ENCODE measurements at places on chromosomes 2 and 18. TPM values are rescaled to one million over a fixed set of nuclear protein-coding genes. Genes with fewer than 3 reads are reported as not detected.

Gene MROH2A
- not detected for total RNA-seq

Gene OBSL1
- total RNA-seq: not detected

Gene ROCK1
- 63.8 TPM for total RNA-seq

Gene ITGB6
- total RNA-seq: not detected

Gene RGPD8
- total RNA-seq: 8.4 TPM

Gene RNF152
- 0.09 TPM for total RNA-seq

DNA sequence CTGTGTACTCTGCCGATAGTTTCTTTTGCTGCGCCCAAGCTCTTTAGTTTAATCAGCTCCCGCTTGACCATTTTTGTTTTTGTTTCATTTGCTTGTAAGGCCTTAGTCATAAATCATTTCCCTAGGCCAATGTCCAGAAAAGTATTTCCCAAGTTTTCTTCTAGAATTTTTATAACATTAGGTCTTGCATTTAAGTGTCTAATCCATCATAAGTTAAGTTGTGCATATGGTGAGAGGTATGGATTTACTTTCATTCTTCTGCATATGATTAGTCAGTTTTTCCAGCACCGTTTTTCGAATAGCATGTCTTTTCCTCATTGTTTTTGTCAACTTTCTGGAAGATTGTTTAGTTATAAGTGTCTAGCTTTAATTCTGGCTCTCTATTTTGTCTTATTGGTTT is 484.8 kb upstream of the CNTNAP5 start:
- H3K27me3 ChIP-seq: no peaks in the 10 kb centered on the region
- no peaks in the 10 kb centered on the region for H3K36me3 ChIP-seq
- H3K4me1 ChIP-seq: no peaks in the 10 kb centered on the region
- no peak overlapping the region for H3K27ac ChIP-seq

- no peaks in the 10 kb centered on the region for H3K27me3 ChIP-seq
- no peaks in the 10 kb centered on the region for H3K4me1 ChIP-seq
- H3K27ac ChIP-seq: no peak overlapping the region
- DNase-seq: no peak
- no peak overlapping the region for H3K4me3 ChIP-seq
- no peaks in the 10 kb centered on the region for H3K36me3 ChIP-seq
Observed at GRCh38 chr2:63399156-63399555, 189.1 kb downstream of the WDPCP start.

- H3K4me3 ChIP-seq: no peak overlapping the region
- no peaks in the 10 kb centered on the region for H3K36me3 ChIP-seq
- no peaks in the 10 kb centered on the region for H3K4me1 ChIP-seq
- no peak overlapping the region for H3K27ac ChIP-seq
- no peaks in the 10 kb centered on the region for H3K27me3 ChIP-seq
Observed at GRCh38 chr2:219856602-219857001, 229.2 kb downstream of the SLC4A3 start.

DNA sequence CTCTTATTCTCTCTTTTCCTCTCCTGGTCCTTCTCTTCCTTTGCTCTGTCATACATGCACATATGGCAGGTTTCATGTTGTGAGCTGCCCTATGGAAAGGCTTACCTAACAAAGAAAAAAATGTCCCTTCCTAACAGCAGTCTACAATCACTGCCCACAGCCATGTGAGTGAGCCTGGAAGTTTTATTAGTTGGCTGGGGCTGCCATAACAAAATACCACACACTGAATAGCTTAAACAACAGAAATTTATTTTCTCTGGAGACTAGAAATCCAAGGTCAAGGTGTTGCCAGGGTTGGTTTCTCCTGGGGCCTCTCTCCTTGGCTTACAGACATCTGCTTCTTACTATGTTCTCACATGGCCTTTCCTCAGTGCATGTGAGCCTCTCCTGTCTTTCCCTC is 142.1 kb downstream of the TRIB2 start:
- H3K27me3 ChIP-seq: peaks cover 8% of the 10 kb centered on the region
- peaks cover 26% of the 10 kb centered on the region for H3K36me3 ChIP-seq
- DNase-seq: no peak
- H3K4me3 ChIP-seq: no peak overlapping the region
- H3K27ac ChIP-seq: no peak overlapping the region

DNA sequence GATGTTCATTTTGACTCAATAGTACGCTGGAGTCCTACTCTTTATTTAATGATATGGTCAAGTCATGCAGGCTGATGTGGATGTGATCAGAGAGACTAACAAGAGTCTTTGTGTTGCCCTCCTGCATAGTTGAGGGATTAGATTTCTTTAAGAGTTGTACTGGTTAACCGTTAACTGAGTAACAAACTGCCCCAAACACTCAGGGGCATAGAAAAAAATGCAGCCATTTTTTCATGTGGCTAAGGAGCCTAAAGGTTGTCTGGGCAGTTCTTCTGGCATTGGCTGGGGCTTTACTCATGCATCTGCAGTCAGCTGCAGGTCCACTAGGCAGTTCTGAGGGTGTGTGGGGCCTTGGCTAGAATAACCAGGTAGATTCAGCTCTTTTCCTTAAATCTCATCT is 32.5 kb downstream of the DOCK10 start:
- no peak for DNase-seq
- H3K36me3 ChIP-seq: peaks cover 15% of the 10 kb centered on the region
- H3K4me3 ChIP-seq: no peak overlapping the region
- no peak overlapping the region for H3K27ac ChIP-seq

GRCh38 chr2:174901075-174901474 is 104.1 kb downstream of the CHN1 start:
- peaks cover 11% of the 10 kb centered on the region for H3K4me1 ChIP-seq
- no peaks in the 10 kb centered on the region for H3K36me3 ChIP-seq
- peak; percentile 43 for DNase-seq
- no peak overlapping the region for H3K4me3 ChIP-seq
- peak overlapping the region; percentile 37 for H3K27ac ChIP-seq
- no peaks in the 10 kb centered on the region for H3K27me3 ChIP-seq

- H3K27me3 ChIP-seq: no peaks in the 10 kb centered on the region
- no peaks in the 10 kb centered on the region for H3K36me3 ChIP-seq
- DNase-seq: no peak
- H3K4me3 ChIP-seq: no peak overlapping the region
- H3K27ac ChIP-seq: no peak overlapping the region
Observed at GRCh38 chr2:58973811-58974281, 732.7 kb upstream of the FANCL start.

DNA sequence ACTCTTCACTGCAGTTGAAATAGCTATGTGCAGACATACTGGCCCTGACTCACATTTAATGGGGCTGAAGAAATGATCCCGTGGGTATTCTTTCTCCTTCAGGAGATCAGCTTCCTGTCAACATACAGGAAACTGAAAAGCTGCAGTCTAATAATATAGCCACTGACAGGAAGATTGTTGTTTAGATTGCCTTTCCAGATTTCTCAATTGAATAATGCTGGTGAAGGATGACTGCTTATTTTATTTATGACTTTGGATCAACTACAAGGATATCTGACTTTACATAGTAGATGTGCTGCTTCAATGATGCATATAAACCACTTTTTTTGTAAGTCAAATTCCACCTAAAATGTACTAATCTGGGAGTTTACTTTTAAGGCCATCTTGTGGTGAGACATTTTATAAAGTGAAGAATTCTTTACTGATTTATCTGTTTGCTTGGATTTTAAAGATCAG is 93.4 kb upstream of the MAP4K3 start:
- DNase-seq: no peak
- H3K27me3 ChIP-seq: peaks cover 9% of the 10 kb centered on the region
- H3K4me1 ChIP-seq: no peaks in the 10 kb centered on the region
- H3K36me3 ChIP-seq: no peaks in the 10 kb centered on the region

GRCh38 chr2:25374827-25375226 is 33.1 kb upstream of the DNMT3A start:
- no peak overlapping the region for H3K27ac ChIP-seq
- H3K4me3 ChIP-seq: no peak overlapping the region
- H3K4me1 ChIP-seq: peaks cover 30% of the 10 kb centered on the region
- H3K27me3 ChIP-seq: no peaks in the 10 kb centered on the region
- no peak for DNase-seq

GRCh38 chr18:22739789-22740188 is 193.3 kb upstream of the RBBP8 start:
- H3K27ac ChIP-seq: no peak overlapping the region
- peaks cover 13% of the 10 kb centered on the region for H3K27me3 ChIP-seq
- DNase-seq: no peak
- peaks cover 2% of the 10 kb centered on the region for H3K36me3 ChIP-seq
- peaks cover 16% of the 10 kb centered on the region for H3K4me1 ChIP-seq

DNA sequence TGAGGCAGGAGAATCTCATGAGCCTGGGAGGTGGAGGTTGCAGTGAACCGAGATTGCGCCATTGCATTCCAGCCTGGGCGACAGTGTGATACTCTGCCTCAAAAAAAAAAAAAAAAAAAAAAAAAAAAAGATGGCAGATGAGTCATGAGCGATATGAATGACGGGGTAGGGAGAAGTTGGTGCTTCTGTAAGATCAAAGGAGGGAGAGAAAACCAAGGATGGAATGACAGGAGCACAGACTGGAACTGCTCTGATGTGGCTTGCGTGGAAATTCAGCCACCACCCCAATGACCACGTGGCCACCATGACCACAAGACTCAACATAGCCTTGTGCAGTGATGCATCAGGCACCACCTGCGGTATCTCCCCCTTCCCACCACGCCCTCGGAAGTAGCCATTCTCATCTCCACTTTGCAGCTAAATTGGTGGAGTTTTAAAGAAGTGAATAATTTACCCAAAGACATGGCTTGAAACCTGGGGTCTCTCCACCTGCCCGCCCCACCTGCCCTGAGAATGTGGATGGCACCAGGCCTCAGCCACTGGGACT is 96.0 kb downstream of the ACKR3 start:
- H3K36me3 ChIP-seq: no peaks in the 10 kb centered on the region
- peaks cover 21% of the 10 kb centered on the region for H3K27me3 ChIP-seq
- H3K4me3 ChIP-seq: no peak overlapping the region
- DNase-seq: no peak
- no peak overlapping the region for H3K27ac ChIP-seq

DNA sequence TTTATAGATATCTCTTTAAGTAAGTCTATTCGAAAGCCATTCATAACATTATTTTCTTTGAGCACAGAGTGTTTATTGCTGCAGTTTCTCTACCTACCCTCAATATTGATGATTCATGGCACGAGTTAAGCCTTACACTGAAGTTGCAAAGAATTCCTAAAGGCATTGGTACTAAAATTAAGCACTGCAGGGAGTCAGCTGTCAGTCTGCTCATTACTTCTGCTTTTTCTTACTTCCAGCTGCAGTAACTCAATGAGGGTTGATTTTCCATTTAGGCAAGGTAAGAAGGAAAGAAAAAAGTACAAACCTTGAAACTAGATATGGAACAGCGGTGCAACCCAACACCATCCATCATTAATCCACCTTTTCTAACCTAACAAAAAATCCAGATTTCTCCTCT is 65.2 kb downstream of the RNF152 start:
- DNase-seq: no peak
- H3K4me1 ChIP-seq: no peaks in the 10 kb centered on the region
- no peak overlapping the region for H3K27ac ChIP-seq
- no peak overlapping the region for H3K4me3 ChIP-seq

- no peaks in the 10 kb centered on the region for H3K27me3 ChIP-seq
- no peaks in the 10 kb centered on the region for H3K36me3 ChIP-seq
- H3K4me1 ChIP-seq: no peaks in the 10 kb centered on the region
- no peak overlapping the region for H3K4me3 ChIP-seq
Observed at GRCh38 chr18:32974421-32975162, 201.8 kb upstream of the KLHL14 start.

GRCh38 chr2:96120991-96121390 is 4.6 kb upstream of the ADRA2B start:
- no peaks in the 10 kb centered on the region for H3K36me3 ChIP-seq
- no peak overlapping the region for H3K27ac ChIP-seq
- no peak overlapping the region for H3K4me3 ChIP-seq
- H3K4me1 ChIP-seq: peaks cover 21% of the 10 kb centered on the region
- no peak for DNase-seq
- peaks cover 24% of the 10 kb centered on the region for H3K27me3 ChIP-seq

DNA sequence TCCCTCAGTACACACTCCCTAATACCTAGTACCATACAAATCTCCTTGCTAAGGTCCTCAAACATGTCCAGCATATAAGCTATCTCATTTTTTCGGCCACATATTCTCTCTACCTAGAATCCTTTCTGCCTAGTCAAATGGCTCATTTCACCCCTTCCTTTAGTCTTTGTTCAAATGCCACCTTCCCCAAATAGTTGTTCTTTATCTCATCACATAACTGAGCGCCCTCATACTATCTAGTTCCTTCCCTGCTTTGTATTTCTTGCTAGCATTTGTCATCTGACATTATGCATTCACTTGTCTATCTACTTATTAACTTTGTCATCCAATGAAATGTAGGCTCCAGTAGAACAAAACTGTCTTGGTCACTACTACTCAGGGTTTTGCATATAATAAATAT is 35.5 kb downstream of the RPRD1A start:
- peaks cover 16% of the 10 kb centered on the region for H3K36me3 ChIP-seq
- H3K27me3 ChIP-seq: no peaks in the 10 kb centered on the region
- no peak for DNase-seq
- H3K27ac ChIP-seq: peak overlapping the region; percentile 49
- no peak overlapping the region for H3K4me3 ChIP-seq

GRCh38 chr2:150303281-150303680 is 184.2 kb downstream of the RND3 start:
- no peak overlapping the region for H3K4me3 ChIP-seq
- H3K27me3 ChIP-seq: no peaks in the 10 kb centered on the region
- H3K36me3 ChIP-seq: no peaks in the 10 kb centered on the region
- no peak overlapping the region for H3K27ac ChIP-seq
- no peak for DNase-seq

- H3K27me3 ChIP-seq: no peaks in the 10 kb centered on the region
- peaks cover 14% of the 10 kb centered on the region for H3K4me1 ChIP-seq
- no peak overlapping the region for H3K27ac ChIP-seq
- no peak overlapping the region for H3K4me3 ChIP-seq
- no peak for DNase-seq
- H3K36me3 ChIP-seq: peaks cover 51% of the 10 kb centered on the region
Observed at GRCh38 chr2:48512571-48512970, 17.4 kb upstream of the STON1 start.

DNA sequence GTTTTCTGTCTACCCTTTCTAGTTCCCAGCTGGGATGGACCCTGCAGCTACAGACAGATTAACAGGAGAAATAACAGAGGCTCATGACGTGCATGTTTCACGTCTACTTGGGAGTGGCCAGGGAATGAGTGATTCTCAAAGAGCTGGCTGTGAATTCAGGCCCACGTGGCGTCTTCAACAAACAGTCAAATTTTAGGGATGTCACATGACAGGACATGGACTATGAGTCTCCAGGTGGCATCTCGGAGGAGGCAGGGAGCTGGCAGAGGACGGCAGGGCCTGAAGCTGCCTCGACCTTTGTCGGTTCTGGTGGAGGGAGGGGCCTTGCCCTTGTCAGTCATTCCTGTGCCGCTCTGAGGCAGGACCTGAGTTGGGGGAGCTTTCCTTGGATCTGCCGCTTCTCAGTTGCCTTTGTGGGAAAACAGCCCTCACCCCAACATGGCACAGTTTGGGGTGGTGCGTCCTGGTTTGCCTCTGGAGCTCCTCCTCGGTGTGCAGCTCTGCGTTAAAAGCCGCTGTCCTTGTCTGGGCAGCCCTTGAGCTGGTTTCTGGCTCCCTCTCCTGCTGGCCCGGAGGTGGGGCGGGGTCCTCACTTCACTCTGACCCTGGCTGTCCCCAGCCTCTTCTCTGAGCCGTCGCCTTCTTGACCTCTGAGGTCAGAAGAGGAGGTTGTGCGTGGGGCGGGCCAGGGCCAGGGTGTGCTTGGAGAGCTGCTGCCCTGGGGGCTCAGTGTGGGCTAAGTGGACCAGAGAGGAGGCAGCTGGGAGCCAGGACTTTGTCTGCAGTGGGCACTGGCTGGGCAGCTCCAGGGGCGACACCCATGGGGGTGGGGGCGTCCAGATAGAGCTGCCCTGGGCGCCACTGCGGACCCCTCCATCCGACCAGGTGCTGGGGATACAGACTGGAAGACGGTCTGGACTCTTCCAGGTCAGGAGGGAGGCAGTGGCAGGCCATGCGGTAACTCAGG is 12.1 kb upstream of the GAL3ST2 start:
- no peak overlapping the region for H3K4me3 ChIP-seq
- no peak for DNase-seq
- H3K27ac ChIP-seq: peak overlapping the region; percentile 7
